ENCODE measurements at places on chromosomes 16 and 17.

DNA sequence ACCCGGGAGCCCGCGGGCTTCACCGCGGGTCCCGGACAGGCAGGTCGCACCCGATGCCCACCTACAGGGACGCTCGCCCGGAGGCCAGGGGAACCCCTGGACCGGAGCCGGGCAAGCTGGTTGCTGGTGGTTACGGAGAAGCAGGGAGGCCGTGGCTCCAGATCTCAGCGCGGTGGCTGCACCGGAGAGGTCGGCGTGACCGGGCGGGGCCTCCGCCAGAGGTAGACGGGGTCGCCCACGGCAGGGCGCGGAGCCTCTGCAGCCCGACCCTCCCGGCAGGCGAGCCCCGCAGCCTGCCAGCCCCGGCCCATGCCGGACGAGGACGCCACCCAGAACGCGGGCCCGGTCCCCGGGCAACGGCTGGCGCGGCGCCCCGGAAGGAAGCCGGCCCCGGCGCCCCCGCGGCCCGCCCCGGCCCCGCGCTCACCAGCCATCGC is 341 bp downstream of the PCYT2 start:
- DNase-seq = no peak

GRCh38 chr17:31931756-31932155 is 5.1 kb upstream of the SUZ12 start:
- no peak for DNase-seq

- DNase-seq = no peak
Measured at GRCh38 chr17:64406321-64407200, 15.9 kb upstream of the PECAM1 start.

- DNase-seq = no peak
Measured at GRCh38 chr16:79217375-79218011, 383.0 kb downstream of the MAF start.

DNA sequence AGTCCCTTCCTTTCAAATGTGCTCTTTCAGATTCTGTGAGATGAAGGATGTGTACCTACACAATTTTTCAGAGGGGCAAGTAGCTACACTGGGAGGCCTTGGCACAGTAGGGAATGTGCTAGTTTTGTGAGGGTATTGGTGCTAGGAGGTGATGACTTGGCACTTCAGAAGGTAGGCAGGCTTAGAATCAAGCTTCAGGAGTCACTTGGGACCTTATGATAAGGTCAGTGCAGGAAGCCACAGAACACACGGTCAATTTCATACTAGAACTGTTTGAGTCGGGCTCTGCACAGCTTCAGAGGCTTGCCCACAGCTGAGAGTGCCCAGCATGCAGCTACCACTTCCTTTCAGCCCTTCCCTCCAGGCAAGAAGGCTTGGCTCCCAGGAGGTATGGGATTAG is 6.1 kb downstream of the CMTM1 start:
- no peak for DNase-seq

- no peak for DNase-seq
Measured at GRCh38 chr17:73872816-73873215, 228.6 kb upstream of the SDK2 start.

GRCh38 chr16:85359147-85359822 is 247.0 kb upstream of the CIBAR2 start:
- no peak for DNase-seq

GRCh38 chr16:81537721-81538561 is 93.3 kb downstream of the CMIP start:
- no peak for DNase-seq

DNA sequence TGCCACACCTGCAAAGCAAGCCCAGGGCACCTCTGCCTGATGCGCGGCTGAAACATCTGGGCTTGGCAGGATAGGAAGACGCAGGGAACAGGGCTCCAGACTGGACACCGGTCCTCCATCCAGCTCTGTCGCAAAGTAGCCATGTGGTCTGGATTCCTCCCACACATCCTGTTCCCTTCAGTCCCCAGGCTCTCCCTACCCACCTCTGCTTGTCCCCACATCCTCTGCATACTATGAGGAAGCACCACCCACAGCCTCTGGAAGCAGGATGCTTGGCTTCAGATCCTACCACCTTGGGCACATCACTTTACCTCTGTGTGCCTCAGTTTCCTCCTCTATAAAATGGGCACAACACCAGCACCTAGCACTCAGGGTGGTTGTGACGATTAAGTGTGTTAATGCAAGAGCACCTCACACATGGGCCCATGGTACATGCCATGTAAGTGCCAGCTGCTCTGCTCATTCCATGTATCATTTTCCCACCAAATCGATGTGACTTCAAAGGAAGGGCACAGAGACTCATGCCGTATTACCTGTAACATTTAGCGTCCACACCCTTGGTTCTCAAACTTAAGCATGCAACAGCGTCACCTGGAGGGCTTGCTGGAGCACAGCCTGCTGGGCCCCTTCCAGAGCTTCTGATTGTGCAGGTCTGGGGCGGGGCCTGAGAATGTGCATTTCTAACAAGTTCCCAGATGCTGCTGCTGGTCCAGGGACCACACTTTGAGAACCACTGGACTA is 138.6 kb upstream of the SDK2 start:
- DNase-seq = no peak

DNA sequence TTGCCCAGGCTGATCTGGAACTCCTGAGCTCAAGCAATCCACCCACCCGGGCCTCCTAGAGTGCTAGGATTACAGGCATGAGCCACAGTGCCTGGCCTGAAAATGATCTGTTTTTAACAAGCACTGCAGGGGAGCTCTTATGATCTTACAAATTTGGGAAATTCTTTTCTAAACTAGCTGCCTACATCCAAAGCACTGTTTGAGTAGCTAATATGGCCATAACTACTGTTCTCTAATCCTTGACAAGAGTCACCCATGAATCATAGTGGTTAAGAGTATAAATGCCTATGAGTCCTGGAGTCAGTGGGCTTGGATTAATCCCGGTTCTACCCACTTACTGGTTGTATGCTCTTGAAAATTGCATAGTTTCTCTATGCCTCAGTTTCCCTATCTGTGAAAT is 1.4 kb upstream of the CPPED1 start:
- no peak for DNase-seq

- no peak for DNase-seq
Measured at GRCh38 chr17:61635913-61636432, 45.0 kb upstream of the NACA2 start.

DNA sequence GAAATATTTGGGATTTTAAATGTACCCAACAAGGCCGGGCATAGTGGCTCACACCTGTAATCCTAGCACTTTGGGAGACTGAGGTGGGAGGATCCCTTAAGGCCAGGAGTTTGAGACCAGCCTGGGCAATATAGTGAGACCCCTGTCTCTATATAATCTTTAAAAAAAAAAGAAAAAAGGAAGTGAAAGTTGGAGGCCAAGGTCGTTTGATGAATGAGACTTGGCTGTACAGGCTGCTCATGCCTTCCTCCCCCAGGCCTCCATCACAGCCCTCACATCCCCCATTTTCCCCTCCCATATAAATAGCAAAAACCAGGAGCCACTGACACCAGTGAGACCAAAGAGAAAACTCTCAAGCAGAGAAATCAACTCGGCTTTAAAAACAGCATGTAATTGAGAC is 3.3 kb upstream of the CA7 start:
- no peak for DNase-seq

- no peak for DNase-seq
Measured at GRCh38 chr17:29722411-29723198, 99.9 kb upstream of the CORO6 start.

- no peak for DNase-seq
Measured at GRCh38 chr16:13186813-13187212, 285.4 kb downstream of the SHISA9 start.

GRCh38 chr16:12535535-12536411 is 267.9 kb downstream of the CPPED1 start:
- no peak for DNase-seq

GRCh38 chr16:17335826-17336529 is 134.8 kb downstream of the XYLT1 start:
- DNase-seq = no peak

GRCh38 chr17:39822051-39822451 is 42.1 kb downstream of the IKZF3 start:
- DNase-seq = no peak

GRCh38 chr17:60093694-60094093 is 15.0 kb upstream of the HEATR6 start:
- no peak for DNase-seq

- no peak for DNase-seq
Measured at GRCh38 chr16:29688172-29688571, 9.2 kb downstream of the QPRT start.

GRCh38 chr17:2689411-2690164 is 22.0 kb downstream of the CLUH start:
- no peak for DNase-seq

DNA sequence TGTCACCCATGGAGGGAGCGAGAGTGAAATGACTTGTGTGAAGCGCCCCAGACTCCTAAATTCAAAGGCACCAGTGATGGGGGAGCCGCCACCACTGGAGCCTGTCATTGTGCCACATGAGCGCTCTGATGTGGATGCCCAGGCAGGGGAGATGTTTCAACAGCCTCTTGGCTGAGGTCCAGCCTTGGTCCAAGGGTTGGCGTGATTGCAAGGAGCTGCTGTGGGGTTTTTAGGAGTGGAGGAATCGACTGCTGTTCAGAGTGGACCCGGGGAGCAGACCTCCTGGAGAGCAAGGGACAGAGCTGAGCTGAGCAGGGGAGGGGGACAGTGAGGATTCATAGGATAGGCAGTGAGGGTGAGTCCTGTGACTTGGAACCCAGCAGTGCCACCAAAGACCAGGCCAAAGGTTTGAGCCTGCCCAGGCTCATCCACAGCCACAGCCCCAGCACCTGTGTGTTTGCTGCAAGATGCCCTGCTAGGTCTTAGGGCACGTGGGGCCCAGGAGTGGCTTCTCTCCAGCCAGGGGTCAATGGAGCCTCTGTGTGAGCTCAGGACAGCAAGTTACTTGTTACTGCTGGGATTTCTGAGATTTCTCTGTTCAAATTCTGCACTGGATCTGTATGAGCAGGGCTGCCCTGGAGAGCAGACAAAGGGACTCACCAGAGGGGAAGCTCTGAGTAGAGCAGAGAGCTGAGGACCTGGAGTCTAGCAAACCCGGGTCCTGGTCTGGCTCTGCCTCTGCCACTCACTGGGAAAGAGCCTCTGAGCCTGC is 20.3 kb downstream of the RHBDL3 start:
- no peak for DNase-seq

DNA sequence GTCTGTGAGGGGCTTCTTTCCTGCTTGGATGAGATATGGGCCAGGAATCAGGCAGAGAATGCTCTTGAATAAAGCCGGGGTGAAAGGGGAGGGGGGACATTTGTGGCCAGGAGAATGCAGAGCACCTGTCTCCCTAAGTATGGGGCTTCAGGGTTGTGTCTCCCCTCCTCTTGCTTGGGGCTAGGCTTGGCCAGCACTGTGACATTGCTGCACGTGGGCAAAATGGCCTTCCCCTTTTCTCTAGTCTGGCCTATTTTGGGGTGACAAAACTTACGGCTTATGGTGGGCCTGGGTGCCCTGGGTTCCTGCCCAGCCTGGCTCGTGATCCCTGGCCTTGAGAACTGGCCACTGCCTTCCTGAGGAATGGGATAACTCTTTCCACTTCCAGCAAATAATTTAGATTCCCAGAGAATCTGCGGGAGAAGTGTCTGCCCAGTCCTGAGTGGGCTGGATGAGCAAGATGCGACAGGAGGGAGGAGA is 5.6 kb downstream of the NFE2L1 start:
- DNase-seq = no peak

- no peak for DNase-seq
Measured at GRCh38 chr17:50151041-50151936, 812 bp upstream of the PPP1R9B start.

DNA sequence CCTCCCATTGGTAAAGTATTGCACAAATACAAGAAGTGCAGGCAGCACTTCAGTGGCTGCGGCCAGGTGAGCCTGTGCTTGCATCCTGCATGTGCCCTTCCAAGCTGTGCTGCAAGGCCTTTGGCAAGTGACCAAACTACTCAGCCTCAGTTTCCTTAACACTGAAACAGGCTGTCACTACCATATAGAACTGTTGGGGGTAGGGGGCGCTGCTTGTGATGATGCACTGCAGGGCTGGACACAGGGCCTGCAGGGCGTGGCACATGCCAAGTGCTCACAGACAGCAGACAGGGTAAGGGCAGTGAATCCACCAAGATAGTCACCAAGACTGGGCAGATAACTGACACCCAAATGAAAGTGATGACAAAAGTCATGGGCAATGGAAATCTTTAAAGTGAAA is 65.6 kb upstream of the SREBF1 start:
- no peak for DNase-seq
